ENCODE measurements at places on chromosomes 3 and 15.

- no peak for DNase-seq
These were observed 121.0 kb downstream of the SLMAP start for GRCh38 chr3:57877116-57877515.

GRCh38 chr3:141881702-141882101, 5.3 kb downstream of the ATP1B3 start:
- no peak for DNase-seq

DNA sequence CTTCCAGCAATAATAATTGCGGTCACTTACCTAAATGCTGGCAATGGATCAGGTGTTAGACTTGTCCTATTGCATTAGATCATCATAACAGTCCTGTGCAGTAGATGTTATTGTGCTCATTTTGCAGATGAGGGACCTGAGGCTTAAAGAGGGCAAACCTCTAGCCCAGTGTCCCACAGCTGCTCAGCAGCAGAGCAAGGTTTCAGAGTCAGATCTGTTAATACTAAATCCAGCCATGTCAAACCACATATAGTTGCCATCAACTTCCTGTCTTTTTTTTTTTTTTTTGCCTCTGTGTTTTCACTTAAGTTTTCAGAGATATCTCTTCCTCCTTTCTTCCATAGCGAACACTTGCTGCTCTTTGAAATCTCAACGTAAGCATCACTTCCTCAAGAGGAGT, 12.1 kb downstream of the FEZF2 start:
- no peak for DNase-seq

DNA sequence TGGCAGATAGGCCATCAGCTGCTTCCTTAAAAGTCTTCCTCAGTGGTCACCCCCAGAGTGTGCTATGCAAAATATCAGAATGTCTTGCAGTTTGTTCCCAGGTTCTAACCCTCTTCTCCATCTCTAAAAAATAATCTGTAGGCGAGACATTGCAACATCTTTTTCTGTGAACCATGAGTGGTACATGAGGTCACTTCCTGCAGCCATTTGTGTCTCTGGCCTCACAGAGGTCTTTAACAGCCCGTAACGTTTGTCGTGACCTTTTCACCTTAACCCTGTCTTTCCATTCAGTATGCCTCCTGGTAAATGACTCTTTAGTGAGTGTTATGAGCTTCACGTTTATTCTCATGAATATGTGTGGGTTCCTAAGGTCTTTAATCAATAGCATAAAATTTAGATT, 145.4 kb downstream of the KLHL25 start:
- no peak for DNase-seq
